ENCODE measurements at places on chromosomes 13 and 19. TPM values are rescaled to one million over a fixed set of nuclear protein-coding genes. Genes with fewer than 3 reads are reported as not detected.

- no peak for DNase-seq
Observed at GRCh38 chr13:50549221-50549942, 294.1 kb downstream of the DLEU7 start.

TMIGD2 gene
- total RNA-seq, result 0.27 TPM

ZNF154 gene
- total RNA-seq, result 44.0 TPM

DNA sequence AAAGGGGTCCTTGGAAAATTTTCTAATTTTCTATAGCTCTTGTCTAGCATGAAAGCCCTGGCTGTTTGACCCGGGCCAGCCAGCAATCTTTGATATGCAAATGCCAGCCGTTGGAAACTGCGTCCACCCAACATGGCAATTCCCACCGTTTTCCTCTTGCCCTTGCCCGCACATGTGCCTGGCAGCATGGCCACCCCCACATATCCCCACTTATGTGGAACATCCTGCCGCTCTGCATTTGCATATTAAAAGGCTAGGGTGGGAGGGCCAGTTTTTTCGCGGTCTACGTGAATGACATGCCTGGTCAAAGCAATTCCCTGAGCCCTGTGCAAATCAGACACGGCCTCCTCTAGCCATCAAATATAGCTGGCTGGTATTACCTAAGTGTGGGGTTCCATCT is 110.3 kb upstream of the TDRD3 start:
- DNase-seq, result no peak

- DNase-seq, result no peak
Observed at GRCh38 chr13:109656206-109656605, 130.2 kb downstream of the IRS2 start.

RASL11A gene
- total RNA-seq, result 4.0 TPM

GRCh38 chr13:41611385-41611784 is 154.0 kb downstream of the RGCC start:
- no peak for DNase-seq

GRCh38 chr19:39310558-39311311 is 9.9 kb downstream of the LRFN1 start:
- DNase-seq, result peak; percentile 88

ZNF418 gene
- 39.0 TPM for total RNA-seq

GRCh38 chr13:91704398-91704797 is 306.0 kb downstream of the GPC5 start:
- DNase-seq, result no peak

DNA sequence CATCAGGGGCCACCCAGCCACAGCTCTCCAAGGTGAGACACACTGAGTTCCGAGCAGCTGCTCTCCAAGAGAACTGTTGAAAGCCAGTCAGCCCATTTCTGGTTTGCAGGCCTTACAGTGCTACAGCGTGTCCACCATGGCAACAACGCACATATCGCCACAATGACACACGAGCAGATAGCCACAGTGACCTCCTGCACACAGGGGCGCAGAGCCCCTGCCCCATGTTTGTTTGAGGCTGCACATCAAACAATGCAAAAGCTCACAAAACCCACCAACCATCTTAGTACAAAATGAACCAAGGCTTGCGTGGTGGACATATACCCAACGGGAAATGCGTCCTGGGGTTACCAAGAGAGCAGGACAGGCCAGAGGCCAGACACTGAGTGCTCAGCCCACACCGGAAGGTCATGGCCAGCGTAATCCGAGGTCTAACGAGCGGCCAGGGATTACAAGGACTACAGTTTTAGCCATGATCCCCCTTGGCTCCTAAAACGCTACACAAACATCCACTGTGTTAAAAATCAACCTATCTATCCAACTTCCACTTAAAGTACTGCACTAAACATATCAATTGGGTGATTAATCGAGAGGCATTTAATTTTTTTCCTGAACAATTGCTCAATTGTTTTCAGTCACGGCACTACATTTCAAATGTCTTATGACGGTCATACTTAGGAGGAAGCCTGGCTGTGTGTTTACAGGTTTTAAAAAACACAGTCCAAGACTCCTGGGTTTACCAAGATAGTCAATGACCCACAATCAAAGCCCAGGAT is 56.0 kb downstream of the STK24 start:
- DNase-seq, result no peak

GRCh38 chr13:108594153-108594552 is 35.3 kb upstream of the MYO16 start:
- DNase-seq, result no peak

C3 gene
- 20.8 TPM for total RNA-seq

KLK14 gene
- not detected for total RNA-seq

DDX49 gene
- total RNA-seq, result 32.2 TPM

RASGRP4 gene
- total RNA-seq, result 0.36 TPM

ONECUT3 gene
- not detected for total RNA-seq

DNA sequence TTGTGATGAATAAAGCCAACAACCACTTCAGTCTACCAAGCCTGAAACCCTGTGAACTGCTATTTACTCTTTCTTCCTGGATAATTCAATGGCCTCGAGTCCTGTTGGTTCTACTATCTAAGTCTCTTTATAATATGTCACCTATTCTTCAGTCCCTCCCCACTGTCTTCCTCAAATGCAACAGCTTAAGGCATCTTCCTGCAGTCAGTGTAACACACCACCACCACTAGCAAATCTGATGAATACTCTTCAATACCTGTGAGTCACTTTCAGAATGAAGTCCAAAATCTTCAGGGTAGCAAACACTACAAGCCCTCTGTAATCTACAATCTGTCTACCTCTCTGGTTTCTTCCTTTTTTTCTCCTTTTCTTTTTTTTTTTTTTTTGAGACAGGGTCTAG is 32.9 kb downstream of the ZDHHC20 start:
- no peak for DNase-seq

CYP4F12 gene
- total RNA-seq, result 0.45 TPM

DNA sequence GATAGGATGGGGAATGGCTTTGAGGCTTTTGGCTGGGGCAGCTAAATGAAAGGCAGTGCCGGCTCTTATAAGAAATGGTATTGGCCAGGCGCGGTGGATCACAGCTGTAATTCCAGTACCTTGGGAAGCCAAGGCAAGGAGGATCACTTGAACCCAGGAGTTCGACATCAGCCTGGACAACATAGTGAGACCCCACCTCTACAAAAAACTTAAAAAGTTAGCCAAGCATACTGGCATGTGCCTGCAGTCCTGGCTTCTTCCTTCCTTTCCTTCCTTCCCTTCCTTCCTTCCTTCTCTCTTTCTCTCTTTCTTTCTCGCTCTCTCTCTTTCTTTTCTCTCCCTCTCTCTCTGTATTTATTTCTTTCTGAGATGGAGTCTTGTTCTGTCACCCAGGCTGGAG is 3.1 kb downstream of the CA11 start:
- DNase-seq, result no peak

DNA sequence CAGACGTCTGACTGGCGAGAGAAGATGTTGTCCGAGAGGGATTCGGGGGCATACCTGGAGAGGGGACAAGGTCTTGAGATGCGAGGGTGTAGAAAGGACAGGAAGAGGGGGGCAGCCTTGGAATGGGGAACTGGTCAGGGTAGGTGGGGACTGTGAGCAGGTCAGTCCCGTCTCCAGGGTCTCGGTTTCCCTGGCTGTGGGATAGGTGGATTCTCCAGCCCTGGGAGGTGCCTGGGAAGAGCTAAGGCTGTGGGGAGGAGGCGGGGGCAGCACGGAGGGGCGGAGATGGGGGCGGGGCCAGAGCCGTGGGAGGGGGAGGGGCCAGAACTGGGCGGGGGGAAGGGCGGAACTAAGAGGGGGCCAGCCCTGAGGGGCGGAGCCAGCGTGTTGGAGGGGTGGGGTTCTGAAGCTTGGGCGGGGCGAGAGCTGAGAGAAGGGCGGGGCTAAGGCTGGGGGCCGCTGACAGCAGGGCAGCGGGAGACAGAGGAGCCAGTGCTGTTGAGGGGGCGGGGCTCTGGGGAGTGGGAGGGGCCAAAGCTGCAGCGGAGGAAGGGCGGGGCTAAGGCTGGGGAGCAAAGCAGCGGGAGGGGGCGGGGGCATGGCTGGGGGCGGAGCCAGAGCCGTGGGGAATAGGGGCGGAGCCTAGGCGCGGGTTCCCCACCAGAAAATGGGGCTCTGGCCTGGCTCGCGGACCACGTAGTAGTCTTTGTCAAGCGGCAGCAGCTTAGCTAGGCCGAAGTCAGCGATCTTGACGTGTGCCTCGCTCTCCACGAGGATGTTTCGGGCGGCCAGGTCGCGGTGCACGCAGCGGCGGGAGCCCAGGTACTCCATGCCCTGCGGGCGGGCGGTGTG is 9.5 kb upstream of the INSL3 start:
- DNase-seq, result peak; percentile 100

- no peak for DNase-seq
Observed at GRCh38 chr19:13795595-13796300, 505 bp downstream of the ZSWIM4 start.

DNA sequence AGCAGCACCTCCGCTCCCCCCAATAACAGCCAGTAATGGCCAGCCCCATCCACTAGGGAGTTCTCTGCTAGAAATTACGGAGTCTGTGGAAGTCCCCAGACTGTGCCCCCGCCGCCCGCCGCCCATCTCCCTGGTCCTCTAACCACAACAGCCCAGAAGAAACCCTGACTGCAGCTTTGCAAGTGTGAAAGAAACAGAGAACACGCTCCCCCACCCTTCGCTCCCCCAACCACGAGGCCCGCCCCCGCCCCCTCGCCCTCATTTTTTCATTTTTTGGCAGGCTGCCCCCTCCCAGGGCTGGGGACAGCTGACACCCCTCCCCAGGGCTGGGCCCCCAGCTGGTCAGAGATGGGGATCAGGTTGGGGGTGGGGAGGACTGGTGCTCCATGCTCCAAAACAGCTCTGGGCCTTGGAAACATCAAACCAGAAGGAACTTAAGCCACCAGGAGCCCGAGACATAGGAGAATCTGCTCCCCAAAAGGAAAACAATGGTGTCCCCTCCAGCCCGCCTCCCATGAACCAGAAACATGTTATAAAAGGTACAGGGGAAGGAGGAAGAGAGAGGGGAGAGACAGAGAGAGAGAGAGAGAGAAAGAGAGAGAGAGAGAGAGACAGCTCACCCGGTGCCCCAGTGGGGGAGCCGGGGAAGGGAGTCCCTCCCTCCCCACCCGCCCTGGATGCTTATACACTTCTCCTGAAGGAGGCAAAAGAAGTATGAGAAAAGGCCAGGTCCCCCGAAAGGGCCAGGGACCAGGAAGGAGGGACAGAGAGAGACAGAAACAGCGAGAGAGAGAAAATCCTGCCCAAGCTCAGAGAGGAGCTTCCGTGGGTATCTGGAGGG is 29.8 kb upstream of the ASF1B start:
- DNase-seq, result no peak

DNA sequence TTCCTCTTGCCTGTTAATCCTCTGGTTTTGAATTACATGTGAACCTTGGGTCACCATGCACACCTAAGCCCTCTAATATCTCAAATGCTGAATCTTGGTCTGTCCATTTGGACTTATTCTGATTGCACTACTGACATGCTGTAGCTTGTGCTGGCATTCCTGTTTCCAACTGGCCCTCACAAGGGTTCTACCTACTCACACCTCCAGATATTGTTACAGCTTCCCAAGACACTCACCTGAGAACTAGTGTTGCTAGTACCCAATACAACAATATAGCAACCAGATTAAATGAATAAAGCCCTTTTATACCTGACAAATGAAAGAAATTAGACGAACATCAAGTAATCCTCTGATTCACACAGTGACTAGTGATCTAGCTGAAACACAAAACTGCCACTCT is 16.6 kb downstream of the TEX30 start:
- no peak for DNase-seq

GRCh38 chr19:13817615-13818371 is 22.6 kb downstream of the ZSWIM4 start:
- DNase-seq, result no peak

DNA sequence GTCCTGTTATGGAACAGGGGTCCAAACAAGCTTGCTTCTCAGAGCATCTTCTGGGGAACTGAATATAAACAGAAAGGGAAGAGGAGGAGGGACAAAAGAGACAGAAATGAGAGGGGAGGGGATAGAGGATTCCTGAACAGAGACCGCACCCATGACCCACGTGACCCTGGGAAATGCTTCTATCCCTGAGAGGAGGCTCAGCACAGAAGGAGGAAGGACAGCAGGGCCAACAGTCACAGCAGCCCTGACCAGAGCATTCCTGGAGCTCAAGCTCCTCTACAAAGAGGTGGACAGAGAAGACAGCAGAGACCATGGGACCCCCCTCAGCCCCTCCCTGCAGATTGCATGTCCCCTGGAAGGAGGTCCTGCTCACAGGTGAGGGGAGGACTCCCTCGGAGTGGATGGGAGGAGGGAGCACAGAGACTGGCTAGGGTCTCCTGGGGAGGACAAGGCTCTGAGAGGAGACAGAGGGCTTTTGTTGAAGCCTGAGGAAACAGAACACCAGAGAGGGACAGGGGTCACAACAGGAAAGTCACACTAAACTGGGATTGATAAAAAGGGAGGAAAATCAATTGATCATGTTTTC is at the start of gene CEACAM6:
CEACAM6 (plus strand) TSS at position 203 of the 586 bp plus-strand sequence; CDS start at position 312, 109 bp downstream.
- no peak for DNase-seq

SLAIN1 gene
- 149 TPM for total RNA-seq

GRCh38 chr13:35238274-35238673 is 238.2 kb downstream of the MAB21L1 start:
- DNase-seq, result no peak

DNA sequence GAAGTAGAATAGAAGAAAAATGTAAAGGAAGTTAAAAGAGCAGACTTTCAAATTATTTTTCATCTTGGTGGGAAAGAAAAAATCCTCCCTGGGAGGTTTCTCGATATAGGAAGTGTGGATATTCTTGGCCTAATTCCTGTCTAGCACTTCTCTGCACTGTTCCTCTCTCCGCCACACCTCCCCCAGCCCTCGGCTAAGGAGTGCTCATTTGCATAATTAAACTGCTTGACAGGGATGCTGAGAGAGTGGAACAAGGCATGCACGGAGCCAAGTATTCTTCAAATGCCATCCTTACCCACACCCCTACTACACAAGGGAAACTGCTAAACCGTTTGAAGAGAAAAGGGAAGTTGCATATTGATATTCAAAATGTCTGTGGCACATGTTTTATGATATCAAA is 511.0 kb upstream of the HTR2A start:
- DNase-seq, result no peak

- no peak for DNase-seq
Observed at GRCh38 chr13:33322543-33322809, 36.9 kb upstream of the STARD13 start.

ZNF850 gene
- 6.9 TPM for total RNA-seq

DNA sequence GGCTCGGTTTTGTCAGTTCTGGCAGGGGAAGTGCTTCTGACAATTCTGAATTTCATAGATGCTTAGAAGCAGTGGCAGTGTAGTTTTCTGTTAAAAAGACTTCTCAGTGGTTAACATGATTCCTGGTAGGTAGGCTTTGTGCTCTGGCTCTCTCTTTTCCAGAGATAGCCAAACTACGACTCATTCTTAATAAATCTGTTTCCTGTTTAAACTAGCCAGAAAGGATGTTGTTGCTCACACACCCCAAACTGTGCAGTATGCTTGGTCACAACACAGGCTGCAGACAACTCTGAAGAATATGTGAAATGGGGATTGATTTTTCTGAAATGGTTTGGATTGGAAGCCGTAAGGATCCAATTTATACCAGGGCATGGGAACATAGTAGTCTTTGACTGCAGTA is 711.5 kb downstream of the PCDH17 start:
- no peak for DNase-seq

DNA sequence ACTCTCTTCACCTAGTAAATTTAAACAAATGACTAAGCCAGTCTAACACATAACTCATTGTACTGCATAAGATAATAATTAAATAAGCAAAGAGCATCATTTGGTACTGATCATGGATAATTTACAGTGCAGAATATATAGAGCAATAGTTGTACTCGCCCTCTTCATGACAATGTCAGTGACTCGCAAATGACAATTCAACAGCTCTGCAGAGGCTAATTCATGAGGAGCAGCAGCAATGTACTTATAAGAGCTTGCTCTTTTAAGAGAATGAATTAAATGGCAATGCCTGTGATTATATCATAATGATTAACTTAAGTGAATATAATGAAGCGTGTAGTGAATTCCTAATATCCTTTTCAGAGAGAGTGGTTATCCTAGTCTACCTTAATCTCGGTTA is 284.5 kb upstream of the PCDH20 start:
- no peak for DNase-seq

All from cerebellum (tissue), 4 donors.